RWPE2 (cell line): ENCODE measurements at places on chromosomes 16 and 17.

GRCh38 chr17:4818276-4818675 is 11.3 kb downstream of the PLD2 start:
- no peak for DNase-seq
- no peaks in the 10 kb centered on the region for H3K4me1 ChIP-seq
- H3K27me3 ChIP-seq, result no peaks in the 10 kb centered on the region
- H3K27ac ChIP-seq, result no peak overlapping the region
- no peak overlapping the region for H3K4me3 ChIP-seq

GRCh38 chr16:3282103-3282729 is 1.1 kb upstream of the ZNF263 start:
- peak overlapping the region; percentile 88 for H3K4me3 ChIP-seq
- no peaks in the 10 kb centered on the region for H3K27me3 ChIP-seq
- H3K4me1 ChIP-seq, result no peaks in the 10 kb centered on the region
- H3K36me3 ChIP-seq, result peaks cover 18% of the 10 kb centered on the region
- peak overlapping the region; percentile 81 for H3K27ac ChIP-seq

- no peaks in the 10 kb centered on the region for H3K4me1 ChIP-seq
- DNase-seq, result no peak
- H3K4me3 ChIP-seq, result no peak overlapping the region
- H3K27me3 ChIP-seq, result no peaks in the 10 kb centered on the region
- no peak overlapping the region for H3K27ac ChIP-seq
Measured at GRCh38 chr16:67120025-67120424, 10.3 kb downstream of the PHAF1 start.

DNA sequence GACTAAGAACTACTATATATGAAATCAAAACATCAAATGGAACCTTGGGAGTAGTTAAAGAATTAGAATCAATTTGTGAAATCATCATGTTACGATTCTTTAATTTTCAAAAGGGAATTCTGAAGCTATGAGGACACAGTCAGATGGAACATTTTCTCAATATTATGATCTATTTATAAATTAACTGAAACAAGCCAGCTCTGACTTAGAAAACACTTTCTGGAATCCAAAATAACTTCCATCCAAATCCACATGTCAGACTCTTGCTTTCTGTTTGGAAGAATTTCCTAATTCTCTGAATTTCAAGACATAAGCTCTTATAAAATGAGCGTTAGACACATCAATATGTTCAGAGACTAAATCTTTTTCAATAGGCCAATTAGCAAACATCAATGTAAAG is 737.7 kb upstream of the SOX9 start:
- no peaks in the 10 kb centered on the region for H3K36me3 ChIP-seq
- no peaks in the 10 kb centered on the region for H3K27me3 ChIP-seq
- H3K4me1 ChIP-seq, result no peaks in the 10 kb centered on the region
- H3K4me3 ChIP-seq, result no peak overlapping the region

GRCh38 chr17:42784811-42785592 is 4.6 kb downstream of the WNK4 start:
- no peaks in the 10 kb centered on the region for H3K27me3 ChIP-seq
- no peak overlapping the region for H3K27ac ChIP-seq
- peaks cover 14% of the 10 kb centered on the region for H3K4me1 ChIP-seq
- DNase-seq, result no peak
- no peaks in the 10 kb centered on the region for H3K36me3 ChIP-seq

DNA sequence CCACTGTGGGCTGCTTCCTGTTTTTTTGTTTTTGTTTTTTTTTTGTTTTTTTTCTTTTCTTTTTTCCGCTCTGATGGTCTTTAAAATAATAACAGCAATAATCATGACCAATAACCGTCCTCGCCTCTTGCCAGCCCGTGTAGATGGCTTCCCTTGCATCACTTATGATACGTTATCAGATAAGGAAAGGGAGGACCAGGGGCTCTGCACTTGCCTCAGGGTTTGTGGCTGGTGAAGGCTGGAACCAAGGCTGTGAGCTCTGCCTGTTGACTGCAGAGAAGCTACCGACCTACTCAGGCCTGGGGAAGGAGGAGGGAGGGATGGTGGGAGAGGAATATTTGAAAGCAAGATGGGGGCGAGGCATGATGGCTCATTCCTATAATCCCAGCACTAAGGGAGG is 114.0 kb upstream of the SDK2 start:
- no peak for DNase-seq
- H3K27me3 ChIP-seq, result no peaks in the 10 kb centered on the region
- H3K4me1 ChIP-seq, result no peaks in the 10 kb centered on the region
- H3K4me3 ChIP-seq, result no peak overlapping the region

DNA sequence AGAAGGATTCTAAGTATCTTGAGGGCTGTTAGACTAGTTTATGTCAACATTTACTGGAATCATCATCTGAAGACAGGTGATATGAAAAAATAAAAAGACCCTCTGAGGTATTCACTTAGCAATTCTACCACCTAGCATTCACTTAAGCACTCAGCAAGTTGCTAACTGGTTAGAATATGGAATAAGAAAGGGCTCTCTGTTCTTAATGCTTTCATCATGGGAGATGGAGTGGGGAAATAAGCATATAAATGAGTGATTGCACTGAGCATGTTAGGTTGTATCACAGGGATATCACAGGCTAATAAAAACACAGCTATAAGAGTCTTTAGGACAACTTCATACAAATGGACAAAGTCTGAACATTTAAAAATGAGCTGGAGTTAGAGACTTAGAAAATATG is 1238.8 kb downstream of the CDH11 start:
- no peak overlapping the region for H3K4me3 ChIP-seq
- no peak for DNase-seq
- no peaks in the 10 kb centered on the region for H3K4me1 ChIP-seq
- no peak overlapping the region for H3K27ac ChIP-seq

- H3K4me3 ChIP-seq, result no peak overlapping the region
- no peaks in the 10 kb centered on the region for H3K4me1 ChIP-seq
- DNase-seq, result no peak
- H3K27ac ChIP-seq, result no peak overlapping the region
Measured at GRCh38 chr17:51721730-51722129, 436.8 kb downstream of the CA10 start.

GRCh38 chr16:29900102-29900887 is at the start of gene ASPHD1:
Gene ASPHD1, plus strand, starts transcription at chr16:29900488. Its CDS starts 484 bp downstream, at chr16:29900972.
- no peaks in the 10 kb centered on the region for H3K36me3 ChIP-seq
- DNase-seq, result peak; percentile 87
- H3K4me1 ChIP-seq, result no peaks in the 10 kb centered on the region
- no peaks in the 10 kb centered on the region for H3K27me3 ChIP-seq
- peak within 1 kb of the TSS; percentile 42 for H3K4me3 ChIP-seq

DNA sequence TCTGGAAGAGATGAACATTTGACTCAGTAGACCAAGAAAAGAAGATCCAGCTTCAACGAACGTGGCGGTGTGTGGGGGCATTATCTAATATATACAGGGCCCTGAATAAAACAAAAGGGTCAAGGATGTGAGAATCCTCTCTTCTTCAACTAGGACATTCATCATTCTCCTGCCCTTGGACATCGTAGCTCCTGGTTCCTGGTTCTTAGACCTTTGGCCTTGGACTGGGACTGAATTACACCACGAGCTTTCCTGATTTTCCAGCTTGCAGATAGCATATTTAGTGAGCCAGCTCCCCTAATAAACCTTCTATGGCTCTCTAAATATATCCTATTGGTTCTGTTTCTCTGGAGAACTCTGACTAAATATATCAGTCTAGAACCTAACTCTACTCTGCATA is 29.5 kb upstream of the HELZ start:
- H3K4me3 ChIP-seq, result no peak overlapping the region
- no peak overlapping the region for H3K27ac ChIP-seq
- no peaks in the 10 kb centered on the region for H3K4me1 ChIP-seq
- no peak for DNase-seq

GRCh38 chr16:87384162-87384874 is 742 bp upstream of the FBXO31 start:
- H3K27ac ChIP-seq, result peak overlapping the region; percentile 57
- no peaks in the 10 kb centered on the region for H3K36me3 ChIP-seq
- peaks cover 28% of the 10 kb centered on the region for H3K4me1 ChIP-seq
- DNase-seq, result no peak

DNA sequence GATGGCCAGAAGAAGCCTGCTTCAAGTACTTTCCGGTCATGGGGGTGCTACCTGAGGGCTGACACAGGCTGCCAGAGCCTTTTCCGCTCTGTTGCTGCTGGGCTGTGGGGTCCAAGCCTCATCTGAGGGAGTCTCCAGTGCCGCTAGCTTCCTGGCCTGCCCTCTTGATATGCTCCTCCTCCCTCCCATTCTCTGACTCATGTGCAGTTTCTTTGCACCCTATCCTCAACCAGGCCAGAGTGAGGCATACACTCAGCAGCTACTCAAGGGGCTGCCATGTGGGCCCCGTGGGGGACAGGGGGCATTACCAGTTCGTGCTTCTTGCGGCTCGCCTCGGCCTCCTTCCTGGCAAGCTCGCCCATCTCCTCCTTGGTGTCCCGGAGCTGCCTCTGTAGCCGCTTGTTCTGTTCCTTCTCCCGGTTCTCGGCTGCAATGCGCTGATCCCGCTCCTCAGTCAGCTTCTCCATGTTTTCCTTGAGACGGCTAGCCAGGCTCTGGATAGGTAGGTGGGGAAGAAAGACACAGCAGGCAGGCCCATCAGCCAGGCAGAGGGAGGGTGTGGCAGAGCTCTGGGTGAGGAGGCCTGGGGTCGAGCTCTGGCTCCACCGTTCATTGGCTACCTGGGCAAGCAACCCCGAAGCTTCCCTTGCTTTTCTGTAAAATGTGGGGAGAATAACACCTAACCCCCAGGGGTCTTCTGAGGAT is 43.8 kb downstream of the PIPOX start:
- peaks cover 39% of the 10 kb centered on the region for H3K36me3 ChIP-seq
- H3K27ac ChIP-seq, result no peak overlapping the region
- no peaks in the 10 kb centered on the region for H3K4me1 ChIP-seq
- no peak for DNase-seq
- H3K4me3 ChIP-seq, result no peak overlapping the region

- no peak overlapping the region for H3K4me3 ChIP-seq
- DNase-seq, result no peak
- no peaks in the 10 kb centered on the region for H3K36me3 ChIP-seq
Measured at GRCh38 chr16:9484881-9485280, 393.4 kb downstream of the HAPSTR1 start.

GRCh38 chr17:46916211-46916610 is 6.7 kb upstream of the GOSR2 start:
- peak overlapping the region; percentile 50 for H3K27ac ChIP-seq
- H3K4me1 ChIP-seq, result peaks cover 9% of the 10 kb centered on the region
- no peak overlapping the region for H3K4me3 ChIP-seq
- DNase-seq, result no peak

- peaks cover 5% of the 10 kb centered on the region; the same call in 1 of the 2 replicates for H3K36me3 ChIP-seq
- H3K4me3 ChIP-seq, result peak within 1 kb of the TSS; percentile 78
- H3K27me3 ChIP-seq, result no peaks in the 10 kb centered on the region
Measured at GRCh38 chr17:1516388-1517161, at the start of gene INPP5K. Gene INPP5K, minus strand, starts transcription at chr17:1516612. Its CDS starts 113 bp downstream, at chr17:1516499.

DNA sequence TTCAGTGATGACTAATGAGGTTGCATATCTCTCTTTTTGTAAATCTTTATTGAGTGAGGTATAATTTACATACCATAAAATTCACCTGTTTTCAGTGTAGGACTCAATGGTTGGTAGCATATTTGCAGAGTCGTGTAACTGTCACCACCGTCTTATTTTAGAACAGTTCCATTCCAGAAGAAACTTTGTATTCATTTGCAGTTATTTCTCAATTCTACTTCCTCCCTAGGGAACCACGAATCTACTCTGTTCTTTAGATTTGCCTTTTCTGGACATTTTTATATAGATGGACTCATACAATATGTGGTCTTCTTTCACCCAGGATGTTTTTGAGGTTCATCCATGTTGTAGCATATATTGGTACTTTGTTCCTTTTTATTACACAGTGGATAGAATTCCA is 3.7 kb downstream of the FTO start:
- H3K4me3 ChIP-seq, result no peak overlapping the region
- H3K27ac ChIP-seq, result no peak overlapping the region
- peaks cover 3% of the 10 kb centered on the region for H3K4me1 ChIP-seq
- DNase-seq, result no peak

- no peaks in the 10 kb centered on the region for H3K27me3 ChIP-seq
- H3K4me3 ChIP-seq, result no peak overlapping the region
- no peak for DNase-seq
- H3K36me3 ChIP-seq, result no peaks in the 10 kb centered on the region
Measured at GRCh38 chr17:48416971-48417370, 13.0 kb downstream of the SKAP1 start.

- H3K36me3 ChIP-seq, result no peaks in the 10 kb centered on the region
- no peak for DNase-seq
- H3K27me3 ChIP-seq, result no peaks in the 10 kb centered on the region
- no peak overlapping the region for H3K4me3 ChIP-seq
- H3K4me1 ChIP-seq, result peaks cover 40% of the 10 kb centered on the region
- peak overlapping the region; percentile 76 for H3K27ac ChIP-seq
Measured at GRCh38 chr16:80103463-80103862, 437.3 kb upstream of the DYNLRB2 start.

DNA sequence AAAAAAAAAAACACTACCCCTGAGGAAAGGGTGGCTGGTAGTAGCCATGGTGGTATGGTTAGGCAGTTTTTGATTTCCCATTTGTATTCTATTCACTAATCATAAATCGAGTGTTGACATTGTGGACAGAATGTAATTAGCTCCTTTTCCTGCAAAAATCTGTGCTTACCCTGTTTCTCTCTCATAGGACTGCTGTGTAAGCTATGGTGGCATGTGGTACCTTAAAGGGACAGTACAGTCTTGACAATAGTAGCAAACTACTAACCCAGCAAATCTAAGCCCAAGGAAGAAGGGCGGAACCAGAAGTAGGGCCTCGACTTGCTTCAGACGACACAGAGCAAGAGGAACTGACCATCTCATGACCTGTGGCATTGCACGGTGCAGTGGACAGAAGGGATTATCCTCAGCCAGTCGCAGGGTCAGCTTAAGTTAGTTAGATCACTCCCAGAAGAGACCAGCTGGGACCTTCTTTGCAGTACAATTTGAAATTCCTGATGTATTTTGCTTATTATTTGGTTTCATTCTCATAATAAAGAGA is 36.3 kb downstream of the POLR3E start:
- no peak overlapping the region for H3K27ac ChIP-seq
- no peaks in the 10 kb centered on the region for H3K27me3 ChIP-seq
- peaks cover 79% of the 10 kb centered on the region for H3K36me3 ChIP-seq

DNA sequence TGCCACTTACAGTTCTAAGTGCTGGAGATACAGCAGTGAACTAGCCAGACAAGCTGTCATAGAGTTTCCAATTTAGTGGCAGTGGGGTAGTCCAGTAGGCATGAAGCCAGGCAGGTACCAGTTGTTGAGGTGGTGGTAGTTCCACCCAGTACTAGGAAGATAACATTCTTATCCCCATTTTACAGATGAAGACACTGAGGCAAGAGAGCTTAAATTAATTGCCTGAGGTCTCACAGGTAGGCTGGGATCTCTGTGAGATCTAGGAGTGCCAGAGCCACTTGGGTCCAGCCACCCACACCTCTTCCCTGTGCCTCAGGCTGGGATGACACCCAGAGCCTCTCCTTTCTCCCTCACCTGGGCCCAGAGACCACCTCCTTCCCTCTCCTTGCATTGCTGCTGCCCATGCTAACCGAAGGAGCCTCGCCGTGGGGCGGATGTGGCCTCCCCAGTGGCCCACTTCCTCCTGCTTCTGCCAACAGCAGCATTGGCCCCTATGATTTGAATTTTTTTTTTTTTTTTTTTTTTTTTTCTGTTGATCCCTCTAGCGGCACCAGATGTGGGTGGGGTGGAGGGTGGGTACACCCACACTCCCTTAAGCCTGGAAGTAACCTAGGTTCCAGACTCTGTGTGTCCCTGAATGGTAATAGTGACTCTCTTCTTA is 114.0 kb downstream of the PRKCB start:
- DNase-seq, result no peak
- no peaks in the 10 kb centered on the region for H3K4me1 ChIP-seq
- H3K27me3 ChIP-seq, result no peaks in the 10 kb centered on the region
